ENCODE measurements at places on chromosomes 7 and 10.
A peak's percentile ranks its signal among the peaks of the same experiment; 100 is the strongest.

DNA sequence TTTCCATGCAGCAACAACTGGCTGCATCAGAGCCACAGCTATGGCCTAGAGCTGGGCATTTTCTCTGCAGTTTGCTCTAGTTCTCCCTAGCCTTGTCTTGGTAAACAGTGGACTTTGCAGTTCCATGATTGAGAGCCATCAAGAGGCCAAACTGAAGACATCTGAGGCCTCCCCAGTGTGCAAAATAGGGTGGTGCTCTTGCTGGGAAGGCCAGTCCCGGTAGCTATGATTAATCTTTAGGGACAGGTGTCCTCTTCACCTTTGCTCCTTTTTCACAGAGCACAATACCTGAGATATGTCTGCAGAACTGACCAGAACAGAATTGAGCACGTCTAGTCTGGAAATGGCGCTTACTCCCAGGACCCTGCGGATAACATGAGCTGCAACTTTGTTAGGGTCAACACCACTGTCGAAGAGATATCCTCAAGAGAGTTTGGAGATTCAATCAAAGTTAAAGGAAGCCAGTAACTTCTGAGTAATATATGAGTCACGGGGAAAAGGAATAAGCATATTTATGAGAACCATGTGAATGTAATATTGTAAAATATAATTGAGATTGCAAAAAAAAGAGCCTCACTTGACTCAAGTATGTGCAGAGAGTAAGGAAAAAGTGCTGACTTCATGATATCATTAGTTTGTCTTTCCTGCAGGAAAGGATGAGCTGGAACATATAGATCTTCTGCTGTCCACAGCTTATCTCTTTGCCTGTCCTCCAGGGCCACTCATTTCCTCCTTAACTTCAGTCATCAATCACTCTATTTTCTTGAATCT, 76.7 kb downstream of the ANK3 start:
- DNase-seq = no peak

GRCh38 chr10:103905441-103905840, 12.5 kb downstream of the STN1 start:
- DNase-seq = peak; percentile 94

- no peak for DNase-seq
Observed at GRCh38 chr10:60828489-60828852, 50.2 kb downstream of the CDK1 start.

GRCh38 chr10:35699848-35700486, 57.9 kb upstream of the FZD8 start:
- no peak for DNase-seq

GRCh38 chr10:86974484-86974883, 6.2 kb downstream of the ADIRF start:
- DNase-seq = no peak

- peak; percentile 25 for DNase-seq
Observed at GRCh38 chr10:11328264-11329061, 283.0 kb downstream of the USP6NL start.

DNA sequence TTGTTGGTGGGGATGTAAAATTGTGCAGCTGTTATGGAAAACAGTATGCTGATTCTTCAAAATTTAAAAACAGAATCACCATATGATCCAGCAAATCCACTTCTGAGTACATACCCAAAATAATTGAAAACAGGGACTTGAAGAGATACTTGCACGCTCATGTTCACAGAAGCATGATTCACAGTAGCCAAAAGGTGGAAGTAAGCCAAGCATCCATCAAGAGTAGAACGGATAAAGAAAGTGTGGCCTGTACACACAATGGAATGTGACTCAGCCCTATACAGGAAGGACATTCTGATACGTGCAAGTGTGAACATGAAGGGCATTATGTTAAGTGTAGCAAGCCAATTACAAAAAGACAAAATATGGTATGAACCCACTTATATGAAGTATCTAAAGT, 696.7 kb upstream of the CELF2 start:
- DNase-seq = no peak

- DNase-seq = no peak
Observed at GRCh38 chr10:7706534-7707073, 3.5 kb downstream of the ITIH2 start.

DNA sequence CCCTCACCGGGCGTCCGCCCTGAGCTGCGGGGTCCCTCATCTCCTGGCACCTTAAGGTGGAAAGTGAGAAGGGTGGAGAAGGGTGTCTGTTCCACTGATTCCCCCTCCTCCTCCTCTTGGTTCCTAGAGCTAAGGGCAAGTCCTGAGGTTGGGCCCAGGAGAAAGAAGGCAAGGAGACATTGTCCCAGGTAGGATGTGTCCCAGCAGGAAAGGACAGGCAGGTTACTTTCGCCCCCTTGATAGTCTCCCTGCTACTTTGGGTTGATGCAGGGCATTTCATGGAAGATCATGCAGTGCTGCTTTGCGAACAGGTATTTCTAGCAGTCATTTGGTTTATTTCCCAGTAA, 582 bp downstream of the STEAP2 start:
- DNase-seq = peak; percentile 51

DNA sequence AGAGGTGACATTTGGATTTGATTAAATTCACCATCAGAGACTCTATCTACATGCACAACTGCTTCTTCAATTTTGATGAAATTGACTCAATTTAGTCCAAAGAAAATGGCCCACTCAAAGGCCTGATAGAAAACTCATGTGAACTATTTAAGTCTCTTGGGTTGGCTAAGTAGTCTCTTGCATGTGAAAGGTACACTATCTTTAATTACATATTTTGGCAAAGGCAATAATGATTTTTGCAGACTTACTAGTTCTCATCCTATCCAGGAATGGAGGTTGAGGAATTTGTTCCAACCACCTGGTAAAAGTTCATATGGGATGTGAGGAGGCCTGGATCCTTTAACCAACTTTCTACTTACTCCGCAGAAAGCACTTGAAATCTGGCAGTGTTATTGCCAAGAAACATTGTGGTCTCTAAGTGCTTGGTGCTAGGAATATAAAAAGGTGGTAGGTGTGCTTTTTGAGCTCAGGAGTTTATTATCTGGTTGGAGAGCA, 618.6 kb upstream of the MKI67 start:
- DNase-seq = no peak

- DNase-seq = peak; percentile 84
Observed at GRCh38 chr7:128112781-128113221, 81.6 kb upstream of the LRRC4 start.

DNA sequence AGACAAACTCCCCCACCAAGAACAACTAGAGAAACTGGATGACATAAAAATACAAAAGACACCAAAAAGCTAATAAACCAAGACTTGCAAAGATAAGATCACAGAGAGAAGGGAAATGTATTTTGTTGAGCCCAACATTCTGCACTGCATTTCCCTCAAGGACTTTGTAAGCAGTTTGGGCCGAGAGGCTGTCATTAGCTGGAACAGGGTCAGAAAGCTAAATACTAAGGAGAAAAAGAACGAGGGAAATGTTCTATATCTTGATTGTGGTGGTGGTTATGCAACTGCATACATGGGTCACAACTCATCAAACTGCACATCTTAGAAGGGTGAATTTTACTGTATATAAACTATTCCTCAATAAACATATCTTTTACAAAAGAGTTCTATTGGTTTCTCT, 315.0 kb downstream of the IPMK start:
- DNase-seq = no peak

- DNase-seq = no peak
Observed at GRCh38 chr10:122273966-122274545, 3.0 kb downstream of the BTBD16 start.

DNA sequence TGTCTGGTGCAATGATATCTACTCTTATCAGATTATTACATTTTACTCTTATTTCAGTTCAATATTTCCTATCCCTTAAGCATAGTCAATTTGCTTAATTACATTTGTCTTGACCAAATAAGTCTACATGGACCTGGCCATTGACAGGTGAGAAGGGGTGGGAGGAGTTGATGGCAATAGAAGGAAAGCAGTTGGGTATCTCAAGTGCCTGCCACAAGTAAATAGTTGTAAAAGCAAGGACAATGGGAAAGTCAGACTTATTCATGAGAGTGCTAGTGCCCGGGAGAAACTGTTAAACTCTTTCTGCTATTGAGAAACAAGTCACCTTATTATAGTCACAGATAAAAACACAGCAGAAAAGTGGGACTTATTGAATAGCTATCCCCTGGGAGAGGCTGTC, 32.4 kb upstream of the HGF start:
- DNase-seq = no peak

- DNase-seq = no peak
Observed at GRCh38 chr7:80150611-80151273, 16.1 kb downstream of the GNAI1 start.

DNA sequence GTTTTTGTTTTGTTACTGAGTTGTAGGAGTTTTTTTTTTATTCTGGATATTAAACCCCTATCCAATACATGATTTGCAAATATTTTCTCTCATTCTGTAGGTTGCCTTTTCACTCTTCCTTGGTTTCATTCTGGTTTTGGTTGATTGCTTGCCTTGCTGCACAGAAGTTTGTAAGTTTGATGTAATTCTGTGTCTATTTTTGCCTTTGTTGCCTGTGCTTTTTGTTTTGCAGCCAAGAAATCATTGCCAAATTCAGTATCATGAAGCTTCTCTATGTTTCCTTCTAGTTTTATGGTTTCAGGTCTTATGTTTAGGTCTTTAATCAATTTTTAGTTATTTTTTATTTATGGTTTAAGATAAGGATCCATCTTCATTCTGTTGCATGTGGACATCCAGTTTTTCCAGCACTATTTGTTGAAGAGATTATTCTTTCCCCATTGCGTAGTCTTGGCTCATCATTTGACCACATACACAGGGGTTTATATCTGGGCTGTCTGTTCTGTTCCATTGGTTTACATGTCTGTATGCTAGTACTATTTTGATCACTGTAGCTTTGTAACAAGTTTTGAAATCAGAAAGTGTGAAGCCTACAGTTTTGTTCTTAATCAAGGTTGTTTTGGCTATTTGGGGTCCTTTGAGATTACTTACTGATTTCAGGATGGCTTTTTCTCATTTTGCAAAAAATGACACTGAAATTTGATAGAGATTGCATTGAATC, 26.4 kb downstream of the BMPR1A start:
- DNase-seq = no peak

GRCh38 chr7:25083201-25083600, 41.9 kb downstream of the CYCS start:
- no peak for DNase-seq

DNA sequence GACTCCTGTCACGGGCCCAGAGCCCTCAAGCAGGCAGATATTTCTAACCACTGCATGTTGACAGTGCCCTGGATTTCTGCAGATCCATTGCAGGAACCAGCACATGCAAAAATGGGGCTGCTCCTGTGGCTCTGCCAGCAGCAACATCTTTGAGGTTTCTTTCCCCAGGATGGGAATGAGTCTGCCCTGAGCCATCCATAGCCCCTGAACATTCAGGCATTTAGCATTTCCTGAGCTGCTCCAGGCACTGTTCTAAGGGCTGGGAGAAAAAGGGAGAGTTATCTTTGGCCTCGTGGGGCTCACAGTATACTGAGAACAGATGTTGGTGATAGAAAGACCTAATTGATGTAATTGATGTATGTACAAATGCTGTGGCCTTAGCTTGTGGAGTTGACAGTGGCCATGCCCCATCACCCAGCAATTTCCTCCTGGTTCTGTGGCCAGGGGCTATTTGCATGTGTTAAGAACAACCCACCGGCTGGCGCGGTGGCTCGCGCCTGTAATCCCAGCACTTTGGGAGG, 66.0 kb upstream of the LRRC4 start:
- no peak for DNase-seq

DNA sequence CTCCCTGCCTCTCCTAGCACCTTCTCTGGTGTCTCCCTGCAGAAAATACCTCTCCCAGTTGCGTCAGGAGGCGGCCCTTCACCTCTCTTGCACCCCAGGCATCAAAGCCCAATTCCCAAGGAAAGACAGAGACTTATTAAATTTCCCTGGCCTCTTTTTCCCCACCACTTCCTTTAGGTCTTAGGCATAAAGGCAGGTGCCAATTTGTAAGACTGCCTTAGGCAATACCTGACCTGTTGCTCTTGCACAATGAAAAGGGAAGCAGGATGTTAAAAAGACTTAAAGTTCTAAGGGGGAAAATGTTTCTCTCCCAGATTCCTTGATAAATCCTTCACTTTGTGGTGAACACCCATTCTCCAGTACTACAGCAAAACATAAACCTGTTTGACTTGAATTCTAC, 186.7 kb downstream of the SLC25A13 start:
- no peak for DNase-seq

GRCh38 chr7:151313857-151314256, 27.8 kb upstream of the NUB1 start:
- DNase-seq = peak; percentile 14

DNA sequence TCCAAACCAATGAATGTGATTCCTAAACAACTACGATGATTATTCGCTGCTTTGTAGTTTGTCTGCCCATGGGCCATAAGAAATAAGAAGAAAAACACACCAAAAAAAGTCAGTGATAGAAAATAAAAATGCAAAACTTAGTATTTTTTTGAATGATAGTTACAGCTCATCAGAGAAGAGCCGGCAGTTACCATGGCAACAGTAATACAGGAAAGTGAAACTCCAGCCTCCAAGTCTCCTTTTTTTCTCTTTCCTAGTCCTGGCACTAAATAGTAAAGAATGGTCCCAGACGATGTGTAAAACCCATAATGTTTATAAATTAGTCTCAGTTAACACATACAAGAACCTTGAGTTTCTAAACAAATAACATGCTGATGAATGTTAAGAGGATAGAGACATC, 21.6 kb upstream of the LHFPL3 start:
- DNase-seq = no peak

DNA sequence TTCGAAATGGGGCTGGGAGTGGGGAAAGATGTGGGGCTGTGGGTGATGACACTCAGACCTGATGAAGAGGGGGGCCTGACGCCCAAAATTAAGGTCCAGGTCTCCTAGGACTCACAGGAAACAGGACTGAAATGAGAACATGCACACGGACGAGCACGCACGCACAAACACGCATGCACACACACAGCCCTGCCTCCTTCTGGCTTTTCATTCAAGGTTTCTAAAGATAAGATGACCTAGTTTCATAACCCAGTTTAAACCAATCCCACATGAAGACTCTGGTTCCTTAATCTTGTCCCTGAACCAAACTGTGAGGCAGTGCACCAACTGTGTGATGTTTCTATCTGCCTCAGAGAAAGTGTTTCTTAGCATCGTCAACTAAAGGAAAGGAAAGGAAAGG, 162.0 kb downstream of the DGKI start:
- no peak for DNase-seq

- no peak for DNase-seq
Observed at GRCh38 chr10:6328699-6329423, 126.1 kb downstream of the PFKFB3 start.

DNA sequence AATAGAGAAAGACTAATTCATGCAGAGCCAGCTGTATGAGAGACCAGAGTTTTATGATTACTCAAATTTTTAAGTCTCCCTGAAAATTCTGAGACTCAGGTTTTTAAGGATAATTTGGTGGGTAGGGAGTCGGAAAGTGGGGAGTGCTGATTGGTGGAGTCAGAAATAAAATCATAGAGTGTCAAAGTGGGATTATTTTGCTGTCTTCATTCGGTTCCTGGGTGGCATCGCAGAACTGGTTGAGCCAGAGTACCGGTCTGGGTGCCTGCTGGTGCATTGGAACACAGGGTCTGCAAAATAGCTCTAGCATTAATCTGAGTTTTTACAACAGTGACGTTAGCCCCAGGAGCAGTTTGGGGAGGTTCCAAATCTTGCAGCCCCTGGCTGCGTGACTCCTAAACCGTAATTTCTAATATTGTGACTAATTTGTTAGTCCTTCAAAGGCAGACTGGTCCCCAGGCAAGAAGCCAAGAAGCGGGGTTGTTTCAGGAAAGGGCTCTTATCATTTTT, 32.4 kb downstream of the GPRIN2 start:
- peak; percentile 57 for DNase-seq

Measured in cerebellar cortex (tissue), 1 donor.